ENCODE measurements at places on chromosomes 7 and 10.

DNA sequence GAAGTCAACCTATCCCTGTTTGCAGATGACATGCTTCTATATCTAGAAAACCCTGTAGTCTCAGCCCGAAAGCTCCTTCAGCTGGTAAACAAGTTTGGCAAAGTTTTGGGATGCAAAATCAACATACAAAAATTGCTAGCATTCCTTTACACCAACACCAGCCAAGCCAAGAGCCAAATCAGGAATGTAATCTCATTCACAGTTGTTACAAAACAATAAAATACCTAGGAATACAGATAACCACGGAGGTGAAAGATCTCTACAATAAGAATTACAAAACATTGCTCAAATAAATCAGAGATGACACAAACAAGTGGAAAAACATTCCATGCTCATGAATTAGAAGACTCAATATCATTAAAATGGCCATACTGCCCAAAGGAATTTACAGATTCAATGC is 50.4 kb upstream of the ZNF365 start:
- no peak for DNase-seq

GRCh38 chr7:130881799-130882141 is 147.8 kb upstream of the KLF14 start:
- DNase-seq, result no peak

GRCh38 chr7:3591944-3592343 is 290.9 kb downstream of the SDK1 start:
- DNase-seq, result no peak

GRCh38 chr7:79212334-79212733 is 241.1 kb downstream of the MAGI2 start:
- no peak for DNase-seq

GRCh38 chr10:96585736-96586418 is 935 bp downstream of the TM9SF3 start:
- DNase-seq, result peak; percentile 23

- DNase-seq, result no peak
Observed at GRCh38 chr7:73452999-73453635, 19.5 kb downstream of the FZD9 start.

DNA sequence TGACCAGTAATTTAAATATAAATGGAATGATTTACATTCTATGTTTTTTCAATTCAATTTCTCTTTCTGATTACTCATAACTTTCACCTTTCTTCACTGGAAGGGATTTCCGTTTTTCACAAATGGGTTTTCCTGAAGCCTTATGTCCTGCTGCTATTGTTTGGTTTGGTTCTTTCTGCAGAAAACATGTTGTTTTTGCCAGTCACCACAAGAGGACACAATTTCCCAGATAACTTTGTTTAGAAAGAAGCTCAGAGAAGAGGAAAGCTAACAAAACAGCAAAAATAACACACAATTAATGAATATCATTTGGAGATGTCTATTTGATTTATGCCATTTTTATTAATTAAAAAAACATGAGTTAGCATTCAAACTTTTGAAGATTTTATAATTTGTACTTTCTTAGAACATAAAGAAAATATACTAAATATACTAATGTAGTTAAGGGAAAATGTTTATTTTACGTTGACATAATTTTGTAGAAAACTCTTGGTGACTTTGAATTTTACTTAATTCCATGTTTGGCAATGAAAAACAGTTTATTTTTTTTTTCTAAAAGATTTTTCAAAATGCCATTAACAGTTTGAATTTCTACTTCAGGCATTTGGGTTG is 4.6 kb upstream of the TWIST1 start:
- DNase-seq, result no peak

GRCh38 chr7:124489925-124490324 is 275.7 kb downstream of the GPR37 start:
- no peak for DNase-seq

DNA sequence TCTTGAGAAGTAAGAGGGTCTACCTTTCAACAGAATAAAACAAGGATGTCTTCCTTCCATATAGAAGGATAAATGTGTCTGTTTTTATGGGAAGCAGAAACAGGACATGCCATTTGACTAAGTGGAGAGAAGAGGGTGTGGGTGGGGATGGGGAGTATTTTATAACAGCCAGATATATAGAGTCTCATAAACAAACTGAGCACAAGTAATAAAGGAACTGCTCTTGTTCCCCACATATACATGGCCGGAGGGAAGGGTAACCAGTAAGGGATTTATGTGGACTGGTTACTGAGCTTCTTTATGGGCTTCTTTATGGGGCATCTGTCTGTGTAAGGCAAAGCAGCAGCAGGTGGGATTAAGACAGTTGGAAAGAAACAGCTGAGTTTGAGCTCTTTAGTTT is 558.1 kb downstream of the REEP3 start:
- DNase-seq, result no peak

DNA sequence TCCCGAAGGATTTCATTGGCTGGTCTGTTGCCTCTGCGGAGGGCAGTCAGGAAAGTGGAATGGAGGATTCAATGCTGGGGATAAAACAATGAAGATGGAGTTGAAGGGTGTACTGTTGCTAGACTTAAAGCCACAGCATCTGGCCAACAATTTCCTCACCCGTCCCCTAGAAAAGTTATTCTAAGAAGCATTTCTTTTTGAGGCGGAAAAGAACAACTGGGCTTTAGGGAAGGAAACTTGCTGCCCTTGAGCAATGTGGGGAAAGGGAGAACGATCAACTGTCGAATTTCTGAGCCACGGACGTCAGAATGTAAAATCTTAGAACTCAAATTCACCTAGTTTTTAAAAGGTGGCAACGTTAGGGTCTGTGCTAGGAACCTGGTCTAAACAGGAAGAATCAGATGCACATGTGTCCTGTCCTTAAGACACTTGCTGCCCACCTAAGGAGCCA is 664 bp downstream of the FMC1 start:
- DNase-seq, result no peak

- DNase-seq, result no peak
Observed at GRCh38 chr7:113207931-113208330, 89.6 kb upstream of the SMIM30 start.

DNA sequence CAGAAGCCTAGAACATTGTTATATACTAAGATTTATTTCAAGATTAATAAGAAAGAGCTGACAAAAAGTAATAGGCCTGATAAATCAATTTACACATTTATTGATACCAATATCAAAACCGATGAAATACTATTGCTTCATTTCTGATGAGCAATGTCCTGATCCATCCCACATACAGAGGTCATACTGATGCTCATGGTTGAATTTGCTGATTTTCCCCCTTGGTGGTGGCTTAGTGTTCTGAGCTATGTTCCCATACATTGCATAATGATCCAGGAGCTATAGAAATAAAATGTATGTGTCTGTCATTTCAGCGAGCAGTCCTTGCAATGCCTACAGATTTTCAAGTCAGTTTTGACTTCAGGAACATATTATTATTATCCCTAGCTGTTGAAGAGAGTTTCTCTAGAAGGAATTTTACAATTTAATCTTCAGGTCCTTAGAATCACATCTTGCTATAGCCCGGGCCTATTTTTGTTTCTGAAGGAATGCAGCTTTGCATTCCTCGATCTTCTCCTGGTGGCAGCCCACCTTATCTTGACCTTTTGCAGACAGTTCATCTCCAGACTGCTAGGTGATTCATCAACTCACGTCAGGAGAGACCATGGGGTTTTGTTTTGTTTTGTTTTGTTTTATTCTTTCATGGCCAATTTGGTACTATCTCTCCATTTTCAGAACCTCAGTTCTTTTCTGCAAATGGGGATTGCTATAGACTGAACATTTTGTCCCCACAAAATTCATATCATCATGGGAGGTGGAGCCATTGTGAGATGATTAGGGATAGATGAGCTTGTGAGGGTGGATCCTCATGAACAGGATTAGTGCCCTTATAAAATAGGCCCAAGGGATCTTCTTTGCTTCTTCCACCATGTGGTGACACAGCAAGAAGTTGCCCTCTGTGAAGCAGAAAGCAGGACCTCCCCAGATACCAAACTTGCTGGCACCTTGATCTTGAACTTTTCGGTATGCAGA is 465.6 kb upstream of the IGFBP3 start:
- DNase-seq, result no peak

DNA sequence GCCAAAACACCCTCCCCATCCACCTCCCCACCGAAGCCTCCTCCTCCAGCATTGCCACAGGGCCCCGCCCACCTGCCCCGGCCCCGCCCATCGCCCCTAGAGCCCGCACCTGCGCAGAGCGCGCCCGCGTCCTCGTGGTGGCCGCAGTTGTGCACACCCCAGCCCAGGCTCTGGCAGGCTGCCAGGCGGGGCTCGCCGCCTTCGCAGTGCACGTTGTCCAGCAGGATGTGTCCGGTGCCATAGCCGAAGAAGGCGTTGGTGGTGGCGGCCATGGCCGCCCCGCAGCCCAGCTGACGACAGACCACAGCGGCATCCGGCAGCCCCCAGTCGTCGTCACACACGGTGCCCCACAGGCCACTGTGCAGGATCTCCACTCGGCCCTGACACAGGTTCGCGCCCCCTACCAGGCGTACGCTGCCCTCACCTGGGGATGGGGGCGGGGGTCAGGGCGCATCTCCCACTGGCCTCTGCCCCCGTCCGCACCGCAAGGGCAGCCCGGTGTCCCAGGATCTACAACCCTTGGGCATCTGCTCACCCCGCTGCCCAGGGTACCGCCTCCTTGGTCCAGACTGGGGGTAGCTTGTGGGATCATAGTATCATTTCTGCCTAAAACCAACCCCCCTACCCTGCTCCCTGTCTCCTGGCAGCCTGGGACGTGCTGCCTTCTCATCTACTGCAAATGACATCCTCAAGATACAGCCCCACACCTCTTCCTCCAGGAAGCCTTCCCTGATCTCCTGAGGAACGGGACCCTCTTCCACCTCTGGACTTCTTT is 11.9 kb downstream of the SSC4D start:
- DNase-seq, result peak; percentile 86

DNA sequence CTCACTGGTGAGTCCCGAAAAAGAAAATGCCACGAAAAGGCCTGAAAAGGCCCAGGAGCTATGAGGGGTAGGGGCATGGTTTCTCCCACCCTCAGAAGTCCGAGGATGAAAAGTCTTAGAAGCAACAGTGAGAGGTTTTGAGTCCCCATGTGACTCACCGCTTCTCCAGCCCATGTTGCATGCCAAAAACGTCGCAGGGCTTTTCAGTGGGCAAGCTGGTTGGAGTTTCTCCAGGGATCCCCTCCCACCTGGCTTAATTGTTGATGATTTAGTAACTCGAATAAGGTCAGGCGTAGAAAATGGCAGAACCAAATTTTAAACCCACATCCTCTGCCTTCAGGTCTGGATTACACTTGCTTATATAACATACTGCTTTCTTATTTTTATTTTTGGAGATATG is 96.3 kb upstream of the ARMC3 start:
- DNase-seq, result no peak

GRCh38 chr7:16985621-16986020 is 103.8 kb upstream of the AGR3 start:
- DNase-seq, result no peak

GRCh38 chr10:33441561-33441960 is 107.1 kb upstream of the NRP1 start:
- DNase-seq, result no peak

DNA sequence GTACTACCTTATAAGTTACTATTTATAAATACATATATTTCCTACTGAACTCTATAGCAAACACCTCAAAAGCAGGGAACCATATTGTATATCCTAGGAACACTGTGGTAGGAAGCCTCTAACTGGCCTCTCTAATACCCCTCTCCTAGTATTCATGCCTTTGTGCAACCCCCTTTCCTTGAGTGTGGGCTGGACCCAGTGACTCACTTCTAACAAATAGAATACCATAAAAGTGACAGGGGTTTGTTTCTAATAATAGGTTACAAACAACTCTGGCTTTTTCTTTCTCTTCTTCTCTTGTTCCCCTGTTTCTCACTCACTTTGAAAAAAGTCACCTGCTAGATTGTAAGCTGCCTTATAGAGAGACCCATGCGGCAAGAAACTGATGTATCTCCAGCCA is 51.6 kb upstream of the MACC1 start:
- DNase-seq, result no peak

DNA sequence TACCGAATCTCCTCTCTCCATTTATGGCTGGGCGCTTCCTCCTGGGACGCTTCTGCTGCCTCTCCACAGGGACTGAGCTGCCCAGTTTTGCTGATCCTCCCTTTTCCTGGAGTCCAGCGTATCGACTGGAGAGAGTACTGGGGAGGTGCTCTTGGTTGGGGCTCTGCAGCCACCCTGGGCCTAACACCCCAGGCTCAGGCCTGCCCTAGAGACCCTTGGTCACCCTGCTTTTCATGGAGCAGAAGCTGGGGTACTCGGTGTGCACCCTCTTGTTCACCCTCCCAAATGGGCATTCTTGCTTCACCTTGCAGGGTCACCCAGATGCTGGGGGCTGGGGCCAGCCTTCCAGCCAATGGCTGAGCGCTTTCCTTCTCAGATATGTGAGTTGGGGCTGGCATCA is 88.8 kb upstream of the RET start:
- no peak for DNase-seq

DNA sequence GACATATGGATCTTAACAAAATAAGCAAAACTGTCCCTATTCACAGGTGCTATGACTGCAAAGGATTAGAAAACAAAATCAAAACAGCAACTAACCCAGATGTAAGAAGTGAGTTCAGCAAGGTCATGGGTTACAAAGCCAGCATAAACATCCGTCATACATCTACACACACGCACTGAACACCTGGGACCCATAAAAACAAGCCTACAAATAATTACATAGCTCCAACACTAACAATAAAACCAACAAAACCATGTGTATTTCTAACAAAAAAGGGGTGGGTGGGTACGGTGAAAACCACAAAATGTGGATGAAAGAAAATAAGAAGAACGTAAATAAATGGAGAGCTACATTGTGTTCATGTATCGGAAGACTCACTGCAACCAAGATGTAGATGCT is 256.8 kb downstream of the ELFN1 start:
- peak; percentile 33 for DNase-seq

- no peak for DNase-seq
Observed at GRCh38 chr7:27248911-27249723, 6.5 kb downstream of the EVX1 start.

DNA sequence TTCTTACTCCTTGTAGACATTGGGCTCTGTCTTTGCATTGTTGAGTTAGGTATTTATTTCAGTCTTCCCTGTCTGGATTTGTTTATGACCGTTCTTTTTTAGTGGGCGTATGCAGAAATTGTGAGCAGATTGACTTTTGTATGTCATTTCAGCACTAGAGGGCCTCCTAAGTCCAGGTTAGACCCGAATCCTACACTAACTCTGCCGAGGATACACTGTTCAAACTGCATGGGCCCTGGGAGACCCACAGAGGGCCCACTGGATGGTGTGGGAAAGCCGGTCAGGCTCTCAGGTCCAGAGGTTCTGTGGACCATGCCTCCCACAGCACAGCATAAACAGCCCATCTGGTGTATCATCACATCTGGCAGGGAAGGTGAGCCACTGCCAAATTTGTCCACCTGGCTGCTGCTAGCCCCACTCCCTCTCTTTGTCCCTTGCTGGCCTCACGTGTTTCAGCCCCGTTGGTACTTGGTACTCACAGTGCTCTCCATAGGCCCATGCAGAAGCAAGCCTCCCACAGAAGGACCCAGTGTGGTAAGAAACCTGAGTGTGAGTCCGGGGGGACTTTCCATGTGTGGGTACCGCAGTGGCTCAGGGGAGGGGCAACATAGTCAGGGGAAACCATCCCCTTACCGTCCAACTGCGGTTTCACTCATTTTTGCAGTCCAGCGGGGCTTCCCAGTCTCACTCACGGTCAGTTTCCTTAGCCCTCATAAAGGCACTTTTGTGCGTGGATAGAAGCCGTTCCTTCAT is 112.8 kb downstream of the APBB1IP start:
- no peak for DNase-seq

GRCh38 chr10:35200487-35200886 is 73.8 kb downstream of the CREM start:
- no peak for DNase-seq

- DNase-seq, result no peak
Observed at GRCh38 chr7:144390481-144390880, 13.0 kb downstream of the NOBOX start.

GRCh38 chr10:11553773-11554381 is 57.6 kb downstream of the USP6NL start:
- DNase-seq, result no peak
